ENCODE measurements at places on chromosomes 5 and 9.

- DNase-seq = no peak
Observed at GRCh38 chr9:83526901-83527300, 11.3 kb downstream of the FRMD3 start.

DNA sequence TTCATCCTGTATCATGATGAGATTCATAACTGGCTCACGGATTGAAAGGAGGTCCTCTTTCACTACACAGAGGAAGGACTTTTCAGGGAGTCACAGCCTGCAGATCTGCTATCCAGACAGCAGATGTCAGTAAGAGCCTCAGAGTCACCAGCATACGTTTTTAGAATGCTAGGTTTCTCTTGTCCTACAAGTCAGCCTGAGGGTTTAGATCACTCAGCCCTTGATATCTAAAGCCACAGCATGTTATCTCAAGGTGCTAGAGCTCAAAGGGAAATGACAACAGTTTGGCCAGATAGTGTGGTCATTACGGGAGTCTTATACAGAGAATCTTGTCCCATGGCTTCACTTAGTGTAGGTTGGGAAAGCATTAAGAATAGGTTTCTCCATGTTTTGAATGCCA lies 30.9 kb upstream of the SLC46A2 start:
- DNase-seq = no peak

GRCh38 chr5:90792725-90793124 lies 234.1 kb downstream of the ADGRV1 start:
- no peak for DNase-seq

DNA sequence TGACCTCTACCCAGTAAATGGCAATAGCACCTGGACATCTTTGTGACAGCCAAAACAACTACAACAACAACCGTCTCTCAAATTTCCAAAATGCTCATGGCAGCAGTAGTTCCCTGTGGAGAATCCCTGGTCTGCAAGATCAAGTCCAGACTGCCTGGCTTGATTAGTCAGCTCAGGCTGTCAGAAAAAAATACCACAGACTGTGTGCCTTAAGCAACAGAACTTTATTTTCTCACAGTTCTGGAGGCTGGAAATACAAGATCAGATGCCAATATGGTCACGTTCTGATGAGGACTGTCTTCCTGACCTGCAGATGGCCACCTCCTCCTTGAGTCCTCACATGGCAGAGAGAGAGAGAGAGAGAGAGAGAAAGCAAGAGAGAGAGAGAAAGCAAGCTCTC lies 52.3 kb upstream of the MOCS2 start:
- DNase-seq = no peak

DNA sequence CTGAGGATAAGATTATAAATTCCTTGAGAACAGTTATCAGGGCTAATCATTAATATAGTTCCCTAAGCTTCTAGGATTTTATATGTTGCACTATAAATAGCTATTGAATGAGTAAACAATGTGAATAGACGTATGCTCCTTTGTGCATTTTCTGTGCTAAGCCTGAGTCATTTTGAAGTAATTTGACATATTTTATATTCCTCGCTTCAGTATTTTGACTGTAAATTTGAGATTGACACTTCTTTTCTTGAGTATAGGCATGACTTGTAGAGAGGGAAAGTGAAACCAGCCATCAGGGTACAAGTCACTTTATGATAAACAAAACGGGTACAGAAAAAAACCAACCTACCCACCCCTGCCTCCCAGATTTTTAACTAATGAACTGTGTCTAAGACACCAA lies 367.7 kb upstream of the PRR16 start:
- no peak for DNase-seq

- no peak for DNase-seq
Observed at GRCh38 chr5:81397176-81397575, 3.2 kb upstream of the ACOT12 start.
